ENCODE measurements at places on chromosomes 1 and 21. TPM values are rescaled to one million over a fixed set of nuclear protein-coding genes. Genes with fewer than 3 reads are reported as not detected.

FMN2 gene
- total RNA-seq = 78.7 TPM

NAV1 gene
- 43.6 TPM for total RNA-seq

KRTAP11-1 gene
- not detected for total RNA-seq

ADGRL2 gene
- 111 TPM for total RNA-seq

ATP1A4 gene
- 0.10 TPM for total RNA-seq

GRCh38 chr1:188642704-188643103, 1814.0 kb downstream of the PLA2G4A start:
- DNase-seq = no peak

DNA sequence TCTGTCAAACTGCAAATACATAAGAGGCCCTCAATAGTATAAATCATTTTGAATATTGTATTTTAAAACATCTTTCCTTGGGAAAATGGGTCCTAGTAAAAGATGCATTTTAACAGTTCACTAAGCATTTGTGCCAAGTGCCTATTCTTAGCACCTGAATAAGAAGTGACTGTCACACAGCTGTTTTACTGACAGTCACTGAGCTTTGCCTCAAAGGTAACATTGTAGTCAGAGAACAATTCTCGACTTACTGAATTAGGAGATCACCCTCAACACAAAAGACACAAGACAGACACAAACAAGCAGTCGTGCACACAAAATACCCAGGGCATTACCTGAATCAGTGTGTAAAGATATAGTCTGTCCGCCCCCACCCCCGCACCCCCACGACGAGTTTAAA, 408 bp downstream of the ESRRG start:
- DNase-seq = no peak
